ENCODE measurements at places on chromosomes 12 and 14. TPM values are rescaled to one million over a fixed set of nuclear protein-coding genes. Genes with fewer than 3 reads are reported as not detected.

DNA sequence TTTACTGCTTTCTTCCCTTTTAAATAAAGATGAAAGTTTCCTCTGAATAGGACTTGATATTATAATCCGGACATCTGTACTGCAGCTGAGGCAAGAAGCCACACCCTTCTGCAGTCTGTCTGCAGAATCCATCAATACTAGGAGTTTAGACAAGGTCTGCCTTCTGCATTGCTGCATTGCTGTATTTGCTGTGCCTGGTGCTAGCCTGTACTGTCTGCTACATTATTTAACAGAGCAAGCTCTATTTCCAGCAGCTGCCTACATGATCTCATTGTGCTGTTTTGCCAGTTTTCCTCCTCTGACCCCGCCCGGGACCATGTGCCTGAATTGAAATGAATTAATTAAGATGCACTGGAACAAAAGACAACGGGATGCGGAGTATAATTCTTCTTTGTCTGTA, 1.7 kb downstream of the TUBA1A start:
- DNase-seq, result peak; percentile 75

Gene SPX
- 12.4 TPM for total RNA-seq

GRCh38 chr12:93009533-93009932, 80.4 kb upstream of the EEA1 start:
- DNase-seq, result no peak

DNA sequence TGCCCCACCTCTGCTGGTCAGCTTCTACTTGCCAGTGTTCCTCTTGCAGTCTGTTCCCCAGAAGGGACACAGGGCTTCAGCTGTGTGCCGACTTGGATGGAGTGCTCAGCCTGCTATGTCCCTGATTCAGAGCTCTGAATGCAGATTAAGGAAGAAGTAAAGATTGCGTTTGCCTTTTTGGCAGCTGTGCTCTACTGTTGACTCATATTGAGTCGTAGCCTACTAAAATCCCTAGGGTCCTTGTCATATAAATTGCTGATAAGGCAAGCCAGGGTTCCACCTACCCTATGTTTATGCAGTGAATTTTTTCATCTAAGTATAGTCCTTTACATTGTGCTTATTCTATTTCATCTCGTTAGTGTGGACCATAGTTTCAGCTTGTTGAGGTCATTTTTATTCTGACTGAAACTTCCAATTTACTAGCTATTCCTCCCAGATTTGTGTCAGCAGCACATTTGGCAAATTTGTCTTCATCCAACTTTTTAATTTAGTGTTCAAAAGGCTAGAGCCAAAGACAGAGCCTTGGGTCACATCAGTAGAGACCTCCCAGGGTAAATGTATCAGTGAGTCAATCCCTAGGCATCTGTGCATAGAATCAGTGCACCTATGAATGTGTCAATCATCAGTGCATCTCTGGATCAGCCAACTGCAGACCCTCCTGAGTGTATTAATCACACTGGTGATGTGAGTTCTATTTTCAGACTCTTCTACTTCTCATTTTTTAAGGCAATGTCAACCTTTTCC, 31.9 kb downstream of the CACNA1C start:
- DNase-seq, result peak; percentile 73

Gene CCDC197
- total RNA-seq, result 0.84 TPM

DNA sequence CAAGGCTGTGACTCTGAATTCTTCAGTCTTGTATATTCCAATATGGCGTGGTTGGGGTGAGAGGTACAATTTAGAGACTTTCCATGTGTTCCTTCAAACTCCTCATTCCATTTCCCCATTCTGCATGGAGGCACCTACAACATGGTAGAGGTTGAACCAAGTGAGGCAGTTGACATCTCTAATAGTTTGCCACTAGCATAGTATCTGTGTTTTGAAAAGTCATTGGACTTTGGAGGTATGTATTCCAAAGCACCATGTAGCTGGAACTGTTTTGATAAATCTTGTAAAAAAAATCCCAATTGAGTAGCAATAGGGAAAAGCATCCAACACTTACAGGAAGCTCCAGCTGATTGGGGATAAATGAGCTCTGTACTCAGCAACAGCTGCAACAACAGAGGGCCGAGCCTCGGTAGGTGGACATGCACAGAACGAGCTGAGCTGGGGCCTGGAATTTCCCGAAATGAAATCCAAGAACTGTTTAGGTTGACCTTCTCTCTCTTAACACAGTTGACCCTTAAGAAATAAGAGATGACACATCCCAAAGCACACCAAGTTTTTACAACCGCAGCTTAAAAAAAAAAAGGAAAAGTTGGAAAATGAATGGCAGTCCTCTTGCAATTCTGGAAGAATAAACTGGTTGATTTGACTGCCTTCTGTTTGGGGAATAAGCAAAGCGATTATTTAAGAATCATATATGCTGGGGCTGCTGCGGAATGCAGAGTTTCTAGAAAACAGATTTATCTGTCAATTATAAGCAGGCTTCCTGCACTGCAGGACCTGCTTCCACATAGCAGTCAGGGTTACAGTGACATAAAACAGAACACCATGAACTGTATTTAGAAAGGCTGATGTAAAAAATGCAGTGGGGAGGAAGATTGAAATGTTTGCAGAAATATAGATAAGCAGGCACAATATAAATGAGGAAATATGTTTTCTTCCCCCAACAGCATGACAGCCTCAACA, 194.6 kb upstream of the KRR1 start:
- DNase-seq, result peak; percentile 70

- DNase-seq, result no peak
These were observed 40.5 kb upstream of the TBC1D15 start for GRCh38 chr12:71799106-71799505.

- DNase-seq, result no peak
These were observed 966 bp downstream of the BICD1 start for GRCh38 chr12:32107359-32108267.
